HT1080 (cell line): ENCODE measurements at places on chromosomes 2 and 18.

DNA sequence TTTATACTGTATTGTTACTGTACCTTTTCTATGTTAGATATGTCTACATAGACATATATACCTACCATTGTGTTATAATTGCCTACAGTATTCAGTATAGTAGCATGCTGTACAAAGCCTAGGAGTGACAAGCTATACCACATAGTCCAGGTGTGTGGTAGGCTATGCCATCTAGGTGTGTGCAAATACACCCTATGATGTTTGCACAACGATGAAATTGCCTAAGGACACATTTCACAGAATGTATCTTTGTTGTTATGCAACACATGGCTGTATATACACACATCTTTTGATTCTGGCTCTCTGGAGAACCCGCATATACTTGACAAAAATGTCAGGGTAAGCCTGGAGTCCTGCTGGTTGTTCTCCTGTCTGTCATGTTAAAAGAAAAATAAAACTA is 85.1 kb downstream of the BCL2L11 start:
- no peak for DNase-seq

DNA sequence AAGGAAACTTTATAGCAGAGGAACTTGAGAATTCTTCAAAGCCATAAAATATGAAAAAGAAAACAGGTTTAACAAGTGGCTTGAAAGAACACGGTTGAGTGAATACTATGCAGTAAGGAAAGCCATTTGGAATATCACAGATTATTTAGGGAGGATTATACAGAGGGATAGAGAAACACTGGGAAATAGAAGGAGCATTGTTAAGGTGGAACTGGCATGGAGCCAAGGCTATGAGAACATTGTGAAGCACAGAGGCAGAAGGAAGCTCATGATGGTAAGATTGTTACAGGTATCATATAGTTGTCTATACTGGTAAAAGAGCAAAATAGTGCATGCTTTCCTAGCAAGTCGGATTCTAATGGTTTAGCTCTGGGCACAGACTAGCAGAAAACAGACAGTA is 87.1 kb downstream of the SS18 start:
- peak; percentile 12 for DNase-seq

DNA sequence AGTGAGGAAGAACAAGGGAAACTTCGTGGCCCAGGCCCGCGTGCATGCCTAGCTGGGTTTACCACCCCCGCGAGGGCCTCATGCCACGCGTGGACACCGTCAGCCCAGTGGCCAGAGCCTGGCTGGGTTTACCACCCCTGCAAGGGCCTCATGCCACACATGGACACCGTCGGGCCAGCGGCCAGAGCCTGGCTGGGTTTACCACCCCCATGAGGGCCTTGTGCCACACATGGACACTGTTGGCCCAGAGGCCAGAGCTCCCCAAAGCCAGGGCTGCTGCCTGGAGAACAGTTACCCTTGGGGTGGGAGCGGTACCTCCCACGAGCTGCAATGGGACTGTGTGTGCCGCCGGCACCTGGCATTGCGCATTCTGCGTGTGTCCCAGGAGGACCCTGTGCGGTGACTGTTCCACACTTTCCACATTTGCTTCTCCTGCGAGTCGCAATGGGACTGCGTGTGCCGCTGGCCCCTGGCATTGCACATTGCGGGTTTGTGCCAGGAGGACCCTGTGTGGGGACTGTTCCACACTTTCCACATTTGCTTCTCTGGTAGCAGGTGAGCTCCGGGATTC is 105.6 kb upstream of the CTDP1 start:
- no peak for DNase-seq

DNA sequence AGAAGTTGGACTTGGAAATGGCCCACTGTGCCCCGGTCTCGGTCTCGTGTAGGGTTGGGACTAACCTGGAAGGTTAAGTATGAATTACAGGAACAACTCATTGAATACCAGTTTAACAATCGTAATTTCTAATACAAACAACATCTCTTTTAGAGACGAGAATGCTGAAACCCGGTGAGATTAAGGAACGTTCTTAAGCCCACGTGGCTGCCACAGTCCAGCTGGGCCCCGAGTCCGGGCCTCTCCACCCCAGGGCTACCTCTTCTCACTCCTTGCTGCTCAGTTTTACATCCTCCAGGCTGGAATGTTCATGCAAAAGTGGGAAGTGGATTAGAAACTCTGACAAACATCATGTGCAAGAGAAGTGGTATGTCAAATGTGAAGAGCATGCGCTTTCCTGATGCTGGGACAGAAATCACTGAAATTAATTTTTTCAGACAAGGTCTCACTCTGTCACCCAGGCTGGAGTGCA is 29.4 kb downstream of the NGEF start:
- no peak for DNase-seq

- DNase-seq = no peak
Measured at GRCh38 chr2:188869550-188869949, 104.6 kb upstream of the COL3A1 start.

- no peak for DNase-seq
Measured at GRCh38 chr2:189821953-189822748, 37.9 kb downstream of the PMS1 start.

GRCh38 chr2:120465012-120465700 is 119.2 kb downstream of the INHBB start:
- no peak for DNase-seq

- no peak for DNase-seq
Measured at GRCh38 chr2:171226461-171226860, 65.8 kb upstream of the TLK1 start.

- DNase-seq = peak; percentile 70
Measured at GRCh38 chr18:39806525-39806924, 2148.5 kb upstream of the PIK3C3 start.

DNA sequence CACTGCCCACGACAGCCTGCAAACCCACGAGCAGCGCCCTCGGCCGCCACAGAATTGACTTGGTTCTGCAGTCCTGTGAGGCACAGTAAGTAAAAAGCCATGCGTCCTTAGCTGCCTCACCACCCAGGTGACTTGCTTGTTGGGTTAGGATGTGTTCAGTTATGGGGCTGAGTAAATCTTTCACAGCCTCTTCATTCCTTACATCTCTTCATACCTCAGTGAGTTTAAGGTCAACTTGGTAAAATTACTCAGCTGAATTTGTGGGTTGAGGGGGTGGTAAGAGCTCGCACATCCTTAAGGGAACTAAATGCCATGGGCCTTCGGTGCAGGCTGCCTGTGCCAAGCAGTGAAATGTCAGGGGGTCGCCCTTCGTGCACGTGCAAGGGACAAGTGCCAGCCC is 165.2 kb upstream of the ALKAL2 start:
- DNase-seq = no peak

GRCh38 chr2:100546469-100546868 is 16.3 kb upstream of the PDCL3 start:
- DNase-seq = no peak

GRCh38 chr2:45637440-45637839 is 14.0 kb upstream of the PRKCE start:
- DNase-seq = peak; percentile 91

- DNase-seq = no peak
Measured at GRCh38 chr18:6874315-6874714, 144.8 kb downstream of the ARHGAP28 start.

DNA sequence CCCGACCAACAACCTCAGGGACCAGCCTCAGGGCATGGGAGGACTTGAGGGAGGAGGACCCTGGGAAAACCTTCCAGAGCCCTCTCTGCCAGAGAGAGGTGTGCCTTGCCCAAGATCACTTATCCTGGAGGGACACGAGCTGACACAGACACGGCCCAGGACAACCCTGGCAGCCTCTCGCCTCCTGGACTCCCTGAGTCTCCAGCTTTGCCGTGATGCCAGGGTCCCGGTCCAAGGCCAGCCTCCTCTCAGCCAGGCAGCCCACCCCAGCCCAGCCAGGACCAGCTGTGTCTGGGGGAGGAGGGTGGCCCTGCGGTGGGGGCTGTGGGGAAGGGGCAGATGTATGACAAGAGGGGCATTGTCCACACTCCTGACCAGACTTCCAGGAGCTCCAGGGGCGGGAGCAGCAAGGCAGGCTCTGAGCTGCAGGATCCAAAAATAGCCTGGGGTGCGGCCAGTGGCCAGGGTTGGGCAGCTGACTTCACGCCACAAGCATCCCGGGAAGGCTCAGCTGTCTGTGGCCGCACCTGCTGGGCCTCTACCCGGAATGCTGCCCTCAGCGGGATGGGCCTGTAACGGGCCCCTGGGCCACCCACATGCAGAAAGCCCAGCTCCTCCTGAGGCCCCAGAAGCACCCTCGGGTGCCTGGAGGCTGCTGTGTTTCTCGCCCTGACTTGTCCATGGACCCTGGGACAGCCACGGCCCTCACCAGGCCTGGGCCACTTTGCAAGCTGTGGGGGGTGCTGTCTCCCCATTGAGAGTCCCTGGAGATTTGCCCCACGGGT is 65.5 kb upstream of the GPC1 start:
- DNase-seq = peak; percentile 94

DNA sequence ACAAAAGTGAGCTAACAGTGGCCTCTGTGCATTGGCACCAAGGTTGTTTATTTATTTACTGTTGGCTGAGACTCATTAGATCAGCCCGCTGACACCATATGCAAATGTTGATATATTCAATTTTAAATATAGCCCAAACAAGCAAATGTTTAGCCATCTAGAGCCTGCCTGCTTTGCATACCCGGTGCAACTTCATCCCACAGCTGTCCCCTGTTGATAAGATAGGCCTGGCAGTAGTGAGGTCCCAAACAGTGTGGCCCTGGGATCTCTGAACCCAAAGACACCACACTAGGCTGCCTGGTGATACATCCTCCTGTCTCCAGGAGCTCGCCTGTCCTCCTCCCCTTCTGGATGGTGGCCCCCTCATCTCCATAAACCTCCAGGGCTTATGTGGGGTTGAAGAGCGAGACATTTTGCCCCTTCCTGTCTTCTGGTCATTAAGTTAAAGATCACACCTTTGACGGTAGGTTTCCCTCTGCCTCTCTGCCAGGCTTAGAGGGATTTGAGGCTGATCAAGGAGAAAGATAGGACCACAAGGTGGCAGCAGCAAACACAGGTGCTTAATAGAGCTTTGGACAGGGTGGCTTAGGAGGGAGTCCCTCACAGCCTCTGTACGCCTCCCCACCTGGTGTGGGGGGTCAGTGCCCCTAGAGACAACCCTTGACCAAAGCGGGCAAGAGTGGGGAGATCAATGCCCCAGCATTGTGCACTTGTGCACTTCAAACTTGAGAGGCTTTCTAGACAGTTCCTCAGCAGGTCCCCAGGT is 23.7 kb upstream of the MYO5B start:
- DNase-seq = peak; percentile 32

- peak; percentile 12 for DNase-seq
Measured at GRCh38 chr2:41836948-41837347, 210.9 kb upstream of the PKDCC start.

DNA sequence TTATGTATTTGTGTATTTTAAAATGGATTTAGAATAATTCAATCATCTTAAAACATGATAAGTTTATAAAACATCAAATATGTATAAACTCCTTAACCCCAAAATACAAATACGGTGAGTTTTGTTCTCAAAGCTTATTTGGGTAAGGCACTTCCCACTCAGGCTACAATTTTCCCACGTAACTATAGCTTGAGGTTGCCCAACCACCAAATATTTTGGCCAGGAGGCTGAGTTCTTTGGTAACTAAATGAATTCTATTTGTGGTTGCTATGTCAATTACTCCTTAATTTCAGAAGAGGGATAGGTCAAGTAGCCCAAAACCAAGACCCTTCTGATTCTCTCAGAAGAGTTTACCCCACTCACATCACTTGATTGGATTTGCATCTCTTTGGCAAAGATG is 70.4 kb downstream of the MYL12B start:
- DNase-seq = no peak

DNA sequence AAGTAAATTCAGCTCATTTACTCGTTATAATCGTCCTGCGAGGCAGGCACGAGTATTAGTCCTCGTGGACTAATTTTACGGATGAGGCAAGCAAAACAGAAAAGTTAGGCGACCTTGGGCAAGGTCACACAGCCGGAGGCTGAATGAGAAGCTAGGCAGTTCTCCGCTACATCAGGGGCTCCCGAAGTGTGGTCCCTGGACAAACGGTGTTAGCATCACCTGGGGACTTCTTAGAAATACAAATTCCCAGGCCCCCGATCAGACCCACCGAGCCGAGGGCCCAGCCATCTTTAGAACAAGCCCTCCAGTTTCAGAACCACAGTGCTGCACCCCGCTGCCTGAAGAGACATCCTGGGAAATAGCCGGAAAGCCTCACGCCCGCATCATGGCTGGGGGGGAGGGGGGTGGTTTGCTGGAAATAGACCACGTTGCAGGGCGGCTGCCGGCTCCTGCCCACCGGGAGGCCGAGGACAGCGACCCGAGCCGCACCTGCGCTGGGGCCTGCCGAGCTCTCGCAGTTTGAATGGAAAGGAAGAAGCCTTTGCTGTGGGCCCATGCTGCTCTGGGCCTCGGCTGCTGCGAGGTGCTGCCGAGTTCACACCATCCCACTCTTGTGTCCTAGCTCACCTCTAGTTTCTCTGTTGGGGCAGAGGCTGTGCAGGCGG is 72.2 kb downstream of the TFCP2L1 start:
- DNase-seq = no peak

DNA sequence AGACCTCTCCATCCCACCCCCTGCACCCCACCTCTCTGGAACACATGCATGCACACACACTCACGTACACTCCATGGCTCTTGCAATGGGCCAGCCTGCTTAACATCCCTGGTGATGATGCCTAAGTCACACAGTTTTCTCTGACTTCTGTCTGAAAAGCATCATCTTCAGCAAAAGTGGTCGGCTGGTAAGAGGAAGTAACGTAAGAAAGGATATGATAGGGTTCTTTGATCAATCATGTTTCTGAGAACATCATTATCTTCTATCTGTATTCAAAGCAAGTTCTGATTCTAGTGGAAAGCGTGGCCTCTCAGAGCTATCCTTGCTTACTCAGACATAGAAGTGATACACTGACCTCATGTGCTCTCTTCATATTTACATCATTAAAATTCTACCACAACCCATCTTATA is 11.4 kb upstream of the NDUFV2 start:
- DNase-seq = no peak

DNA sequence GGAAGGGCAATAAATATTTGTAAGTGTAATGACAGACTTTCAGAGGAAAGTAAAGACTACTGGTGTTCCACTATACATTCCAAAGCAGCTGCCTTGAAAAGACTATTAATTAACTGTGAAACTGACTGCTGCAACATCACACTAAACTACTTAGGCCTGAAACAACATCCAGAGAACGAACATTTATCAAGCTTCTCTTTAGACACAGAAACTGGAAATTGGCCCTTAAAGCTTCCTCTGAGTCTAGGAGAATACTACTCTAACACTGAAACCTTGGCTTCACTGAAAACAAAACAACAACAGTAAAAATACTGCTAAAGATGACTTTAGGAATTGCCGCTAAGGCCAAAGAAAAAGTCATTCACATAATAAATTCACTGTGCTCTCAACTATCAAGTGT is 74.6 kb downstream of the ESCO1 start:
- no peak for DNase-seq

GRCh38 chr2:176390276-176391147 is 121.3 kb downstream of the MTX2 start:
- no peak for DNase-seq

DNA sequence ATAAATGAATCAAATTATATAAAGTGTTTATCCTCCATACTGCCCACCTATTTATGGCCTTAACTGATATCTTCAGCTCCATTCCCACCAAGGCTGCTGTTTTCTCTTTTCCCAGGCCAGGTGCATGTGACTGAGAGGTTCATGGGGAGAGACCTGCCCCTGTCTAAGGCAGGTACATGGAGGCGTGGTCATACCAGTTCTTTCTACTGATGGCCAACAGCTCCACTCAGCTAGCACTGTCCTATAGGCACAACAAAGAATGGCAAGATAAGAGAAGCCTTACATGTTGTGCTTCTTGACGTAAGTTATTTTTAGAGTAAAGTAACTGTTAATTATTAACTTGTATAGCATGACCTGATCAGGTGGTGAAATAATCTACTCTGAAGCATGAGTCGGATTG is 16.8 kb downstream of the AKAIN1 start:
- no peak for DNase-seq
